ENCODE measurements at places on chromosomes 4 and X.
A peak's percentile ranks its signal among the peaks of the same experiment; 100 is the strongest.

GRCh38 chrX:124362072-124362471 lies 15.7 kb downstream of the SH2D1A start:
- no peak for DNase-seq

GRCh38 chr4:73439445-73439844 lies 3.4 kb downstream of the AFP start:
- no peak for DNase-seq

- DNase-seq: no peak
Measured at GRCh38 chr4:73990988-73991741, 3.2 kb upstream of the PPBP start.

- DNase-seq: no peak
Measured at GRCh38 chr4:18638031-18638430, 616.5 kb upstream of the LCORL start.

GRCh38 chr4:23290656-23291055 lies 597.9 kb downstream of the GBA3 start:
- no peak for DNase-seq

DNA sequence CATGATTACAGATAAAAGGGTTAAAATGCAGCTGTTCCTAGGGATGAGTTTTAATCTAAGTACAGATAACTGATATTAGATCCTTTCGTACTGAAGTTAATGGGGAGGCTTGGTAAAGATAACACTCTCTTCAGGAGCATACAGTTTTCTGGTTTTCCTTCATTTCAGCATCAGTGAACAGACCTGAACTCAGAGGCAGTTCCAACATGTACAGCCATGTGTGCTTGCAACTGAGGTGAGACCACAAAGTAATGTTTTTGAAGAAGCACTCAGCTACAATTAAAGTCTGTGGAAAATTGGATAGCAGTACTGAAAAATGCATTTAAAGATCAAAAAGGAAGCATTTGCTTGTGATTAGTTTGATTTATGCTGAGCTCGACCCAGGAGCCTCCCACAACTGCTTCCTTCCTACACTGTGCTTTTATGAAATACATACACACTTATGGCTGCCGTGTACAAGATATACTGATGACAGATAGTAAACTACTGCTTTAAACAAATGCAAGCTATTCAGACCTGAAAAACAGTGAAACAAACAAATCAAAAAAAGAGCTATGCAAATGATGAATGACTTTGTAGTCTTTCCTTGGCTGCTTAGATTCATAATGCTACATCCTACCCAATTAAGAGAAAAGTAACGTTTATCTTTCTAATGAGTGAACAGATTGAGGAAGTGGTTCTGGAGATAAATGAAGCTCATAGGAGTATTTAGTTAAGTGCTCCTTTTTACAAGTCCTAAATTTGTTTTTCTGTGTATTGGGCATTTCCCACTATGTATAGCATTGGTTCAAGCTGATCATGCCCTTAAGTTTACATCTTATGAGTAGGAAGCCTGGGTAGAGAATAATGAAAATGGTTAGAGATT lies 68.4 kb downstream of the PDLIM5 start:
- no peak for DNase-seq

DNA sequence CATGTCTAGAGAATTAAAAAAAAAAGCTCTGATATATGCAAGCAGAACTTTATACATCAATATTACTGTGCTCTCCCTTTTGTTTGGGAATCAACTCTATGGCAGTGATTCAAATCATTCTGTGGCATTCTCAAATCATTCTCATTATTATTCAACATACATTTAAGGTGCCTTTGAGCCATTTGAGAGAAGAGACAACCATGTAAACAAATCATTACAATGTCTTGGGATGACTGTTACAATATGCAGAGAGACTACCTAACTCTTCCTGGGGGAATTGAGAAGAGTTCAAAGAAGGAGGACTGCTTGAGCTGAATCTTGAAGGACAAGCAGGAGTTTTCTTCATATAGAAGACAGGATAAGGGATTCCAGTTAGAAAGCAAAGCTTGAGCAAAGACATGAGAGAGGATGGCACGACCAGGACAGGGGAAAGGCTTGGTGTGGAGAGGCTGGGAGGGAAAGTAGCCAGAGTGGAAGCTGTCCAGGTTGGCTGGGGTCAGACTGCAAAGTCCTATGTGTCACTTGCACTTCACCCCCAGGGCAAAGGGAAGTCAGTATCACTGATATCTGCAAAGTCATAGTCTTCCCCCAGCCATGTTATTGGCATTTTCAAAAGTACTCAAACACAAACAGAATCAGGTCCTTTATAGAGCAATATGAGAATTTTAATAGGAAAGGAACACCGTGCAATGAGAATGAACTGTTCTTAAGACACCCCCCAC lies 9.0 kb downstream of the SEC24D start:
- DNase-seq: no peak

DNA sequence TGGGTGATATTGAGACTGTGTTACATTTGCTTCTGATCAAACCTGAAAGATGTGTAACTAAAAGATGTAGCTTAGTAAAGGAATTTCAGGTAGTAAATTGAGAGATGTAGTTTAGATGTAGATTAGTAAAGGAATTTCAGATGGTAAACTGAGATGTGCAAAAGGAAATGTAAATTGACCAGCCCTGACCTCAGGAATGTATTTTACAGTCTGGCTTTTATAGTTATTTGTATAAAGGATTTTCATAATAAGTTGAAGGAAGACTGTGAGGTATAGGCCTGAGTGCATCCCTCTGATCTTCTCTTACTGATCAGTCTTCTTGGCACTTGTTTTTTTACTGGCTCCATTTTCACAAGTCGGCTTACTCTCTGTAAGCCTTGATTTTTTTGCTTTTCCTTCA lies 3.2 kb downstream of the KLHL2 start:
- no peak for DNase-seq

DNA sequence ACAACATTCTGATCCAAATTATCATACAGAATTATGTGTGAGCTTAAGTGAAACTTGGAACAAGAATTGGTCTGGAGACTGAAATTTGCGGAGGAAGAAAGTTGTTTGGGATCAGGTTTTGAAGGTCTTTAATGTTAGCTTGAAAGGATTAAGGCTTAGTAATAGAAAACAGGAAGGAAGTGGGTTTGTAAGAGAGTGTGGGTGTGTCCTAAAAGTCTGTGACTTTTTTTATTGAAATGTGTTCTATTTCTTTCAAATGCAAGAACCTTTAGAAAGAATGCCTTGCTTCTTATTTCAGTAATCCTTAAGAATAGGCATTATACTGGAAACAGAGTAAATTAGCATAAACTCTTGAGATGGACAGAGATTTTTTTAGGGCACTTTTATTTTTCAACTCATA lies 198.0 kb downstream of the GALNTL6 start:
- DNase-seq: no peak

DNA sequence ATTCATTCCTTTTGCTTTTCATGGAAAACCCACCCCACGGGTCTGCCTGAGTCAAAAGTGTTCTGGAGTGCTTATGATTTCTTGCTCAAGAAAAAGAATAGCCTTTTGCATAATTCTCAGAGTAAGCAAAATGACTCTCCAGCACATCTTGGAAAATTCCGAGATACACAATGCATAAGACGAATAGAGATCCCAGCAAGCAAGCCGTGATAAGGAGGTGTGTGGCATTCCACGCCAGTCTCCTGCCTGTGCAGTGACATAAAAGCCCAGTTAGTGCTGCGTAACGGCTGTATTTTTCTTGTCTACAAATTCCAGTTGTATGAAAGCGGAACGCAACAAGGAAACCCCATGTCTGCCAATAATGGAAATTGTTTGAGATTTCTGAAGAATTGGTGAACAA lies 237.9 kb upstream of the GATB start:
- no peak for DNase-seq

DNA sequence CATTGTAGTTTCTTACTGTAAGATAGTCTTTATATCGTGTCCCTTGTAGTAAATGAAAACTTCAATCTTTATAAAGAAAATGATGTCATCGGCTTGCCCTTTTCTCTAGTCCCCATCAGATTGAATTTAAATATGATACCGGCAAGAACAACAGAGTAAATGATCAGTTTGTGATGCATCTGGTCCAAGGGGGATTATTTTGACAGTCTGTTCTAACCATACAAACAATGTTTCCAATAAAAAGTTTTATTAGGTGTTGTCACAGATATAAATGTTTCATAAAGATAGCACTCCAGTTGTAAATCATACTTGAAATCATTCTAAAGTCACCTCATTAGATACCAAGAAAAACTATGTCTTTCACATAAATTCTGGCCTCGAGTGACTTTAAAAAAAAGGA lies 72.3 kb downstream of the SLC9A6 start:
- DNase-seq: no peak

GRCh38 chrX:65589304-65589703 lies 54.7 kb upstream of the LAS1L start:
- no peak for DNase-seq

GRCh38 chrX:144531877-144532276 lies 648.0 kb downstream of the UBE2NL start:
- DNase-seq: no peak

- no peak for DNase-seq
Measured at GRCh38 chr4:100147684-100148083, 42.6 kb downstream of the DDIT4L start.

DNA sequence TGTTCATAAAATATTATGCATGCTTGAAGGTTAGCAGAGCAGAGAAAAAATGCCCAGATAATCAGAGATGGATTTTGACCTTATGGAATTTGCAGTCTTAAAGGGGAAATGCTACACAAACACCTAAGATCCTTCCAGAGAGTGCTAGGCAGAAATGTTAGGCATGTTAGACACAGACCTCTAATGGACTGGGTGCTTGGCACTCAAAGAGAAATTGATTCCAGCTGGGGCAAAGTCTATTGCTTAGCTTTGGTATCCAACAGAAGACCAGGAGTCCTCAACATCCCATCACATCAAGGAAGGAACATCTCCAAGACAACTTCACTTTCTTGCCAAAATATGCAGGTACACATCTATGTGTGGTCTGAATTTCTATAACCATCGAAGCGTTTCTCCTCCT lies 32.2 kb upstream of the PPARGC1A start:
- DNase-seq: no peak

DNA sequence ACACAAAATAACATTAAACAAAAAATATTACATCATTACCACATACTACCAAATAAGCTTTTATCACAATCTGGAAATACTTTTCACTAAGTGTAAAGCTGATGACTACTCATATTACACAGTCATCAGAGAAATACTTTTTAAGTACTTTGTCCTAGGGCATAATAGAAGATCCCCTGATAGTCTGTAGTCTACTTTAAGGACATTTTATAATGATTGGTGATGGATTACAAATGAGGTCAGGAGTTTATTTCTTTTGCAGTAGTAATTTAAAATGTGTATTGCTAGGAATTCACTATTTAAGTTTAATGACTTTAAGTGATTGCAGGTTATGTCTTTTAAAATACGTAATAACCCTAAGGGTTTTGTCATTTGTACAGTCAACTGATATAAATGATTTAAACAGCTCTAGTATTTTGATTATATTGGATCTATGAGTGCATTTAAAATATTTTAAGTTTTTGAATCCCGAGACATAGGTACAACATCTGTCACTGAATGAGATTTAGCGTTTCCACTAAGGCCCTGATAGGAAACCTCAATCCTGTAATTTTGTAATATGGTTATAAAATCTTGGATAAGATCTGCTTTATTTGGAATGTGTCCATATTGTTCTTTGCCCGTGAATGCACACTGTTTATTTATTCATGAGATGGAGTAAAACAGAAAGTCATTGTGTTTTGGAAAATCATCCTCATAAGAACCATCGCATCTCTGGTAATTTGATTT lies 189.5 kb downstream of the ARAP2 start:
- DNase-seq: no peak

- DNase-seq: peak; percentile 48
Measured at GRCh38 chr4:67922697-67923096, 38.9 kb upstream of the TMPRSS11D start.

DNA sequence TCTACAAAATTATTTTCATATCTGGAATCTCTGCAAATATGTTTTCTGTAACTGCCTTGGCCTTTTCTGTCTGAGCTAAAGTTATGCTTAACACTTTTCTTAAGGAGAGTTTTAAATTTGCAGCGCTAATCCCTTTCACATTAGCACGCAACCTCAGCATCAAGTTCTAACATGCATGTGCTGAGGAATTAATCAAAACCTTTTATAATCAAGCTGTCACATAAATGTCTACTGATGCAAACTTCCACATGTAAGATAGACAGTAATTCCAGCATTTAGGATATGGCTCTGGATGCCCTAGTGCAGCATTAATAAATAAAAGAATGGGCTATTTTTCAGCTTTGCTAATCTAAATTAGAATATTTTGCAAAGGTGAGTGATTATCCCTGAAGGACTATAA lies 17.5 kb upstream of the NEIL3 start:
- DNase-seq: no peak

GRCh38 chr4:19309378-19309777 lies 942.3 kb upstream of the SLIT2 start:
- DNase-seq: no peak

DNA sequence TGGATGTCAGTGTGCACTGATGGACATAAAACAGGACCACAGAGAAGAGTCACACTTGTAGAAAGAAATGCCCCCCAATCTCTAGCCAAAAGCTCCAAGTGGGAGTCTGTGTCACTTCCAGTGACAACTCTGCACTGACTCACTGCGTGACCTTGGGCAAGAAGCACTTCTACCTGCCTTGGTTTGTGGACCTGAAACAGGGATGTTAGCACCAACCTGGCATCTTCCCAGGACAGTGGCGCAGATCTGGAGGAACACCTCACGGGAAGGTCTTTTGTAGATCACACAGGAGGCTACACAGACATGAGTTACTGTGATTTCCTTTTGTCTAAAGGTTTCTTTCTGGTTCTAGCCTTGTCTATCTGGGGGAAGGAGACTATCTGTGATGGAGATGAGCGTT lies 80.5 kb upstream of the DHRSX start:
- no peak for DNase-seq

GRCh38 chr4:23966725-23967124 lies 76.9 kb upstream of the PPARGC1A start:
- no peak for DNase-seq

- no peak for DNase-seq
Measured at GRCh38 chrX:3504916-3505315, 158.5 kb upstream of the MXRA5 start.

- DNase-seq: no peak
Measured at GRCh38 chrX:63404332-63404731, 53.2 kb upstream of the SPIN4 start.

- no peak for DNase-seq
Measured at GRCh38 chrX:40646489-40647306, 663 bp downstream of the CXorf38 start.

- DNase-seq: peak; percentile 97
Measured at GRCh38 chr4:40672528-40673522, 43.2 kb upstream of the RBM47 start.

Data from fibroblast of skin of left biceps (primary cell).